ENCODE measurements at places on chromosomes 2 and 18. TPM values are rescaled to one million over a fixed set of nuclear protein-coding genes. Genes with fewer than 3 reads are reported as not detected.

KCNF1 gene
- total RNA-seq, result not detected

RPIA gene
- 16.7 TPM for total RNA-seq

- no peak overlapping the region for H3K4me3 ChIP-seq
- peaks cover 29% of the 10 kb centered on the region for H3K27me3 ChIP-seq
- H3K36me3 ChIP-seq, result no peaks in the 10 kb centered on the region
- H3K27ac ChIP-seq, result no peak overlapping the region
These were observed 31.0 kb upstream of the REV1 start for GRCh38 chr2:99520813-99521212.

DNA sequence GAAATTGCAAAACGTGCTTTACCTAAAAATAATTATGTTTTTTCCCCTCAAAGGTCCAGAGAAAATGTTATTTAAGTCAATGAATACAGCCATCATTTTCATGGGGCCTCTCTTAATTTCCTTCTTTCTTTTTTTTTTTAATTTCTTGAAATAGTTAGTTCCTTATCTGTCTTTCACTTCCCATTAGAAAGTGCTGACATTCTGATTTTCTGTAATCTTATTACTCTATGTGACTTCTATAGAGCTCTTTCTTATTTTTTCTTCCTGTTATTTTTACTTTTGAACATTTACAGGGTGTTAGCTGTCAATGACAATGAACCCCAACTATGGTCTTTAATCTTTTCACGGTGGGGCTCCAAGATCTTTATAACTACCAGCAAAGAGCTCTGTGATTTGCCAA, 30.0 kb downstream of the CTLA4 start:
- no peak for DNase-seq
- H3K4me1 ChIP-seq, result no peaks in the 10 kb centered on the region
- H3K36me3 ChIP-seq, result no peaks in the 10 kb centered on the region
- H3K27ac ChIP-seq, result no peak overlapping the region
- no peak overlapping the region for H3K4me3 ChIP-seq

- no peak overlapping the region for H3K27ac ChIP-seq
- no peak overlapping the region for H3K4me3 ChIP-seq
- H3K4me1 ChIP-seq, result peaks cover 32% of the 10 kb centered on the region
- no peak for DNase-seq
- no peaks in the 10 kb centered on the region for H3K36me3 ChIP-seq
These were observed 2055.1 kb upstream of the CELF4 start for GRCh38 chr18:39620551-39621168.

DNA sequence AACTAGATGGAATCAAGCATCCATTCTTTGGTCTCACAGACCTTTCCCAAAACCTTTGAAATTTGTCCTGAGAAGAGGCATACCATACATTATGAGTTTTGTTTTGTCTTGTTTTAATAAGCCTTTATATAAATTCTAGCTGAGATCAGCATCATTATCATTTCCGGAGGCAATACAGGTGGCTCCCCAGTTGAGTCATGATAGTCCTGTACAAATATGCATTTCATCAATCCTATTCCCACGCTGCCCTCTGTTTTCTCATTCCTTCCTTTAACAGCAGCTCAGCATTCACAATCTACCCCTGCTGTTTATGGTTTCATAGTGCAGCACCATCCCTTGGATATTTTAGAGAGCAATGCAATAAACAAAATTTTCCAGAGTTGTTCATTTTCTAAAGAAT, 216.7 kb downstream of the TXNL1 start:
- no peaks in the 10 kb centered on the region for H3K36me3 ChIP-seq
- no peak overlapping the region for H3K27ac ChIP-seq
- no peaks in the 10 kb centered on the region for H3K4me1 ChIP-seq
- peaks cover 5% of the 10 kb centered on the region for H3K27me3 ChIP-seq

AGAP1 gene
- total RNA-seq, result 43.8 TPM

GRCh38 chr2:44296653-44297052, 21.4 kb downstream of the SLC3A1 start:
- no peak overlapping the region for H3K27ac ChIP-seq
- H3K27me3 ChIP-seq, result no peaks in the 10 kb centered on the region
- no peaks in the 10 kb centered on the region for H3K36me3 ChIP-seq
- DNase-seq, result no peak
- H3K4me1 ChIP-seq, result peaks cover 25% of the 10 kb centered on the region

DNA sequence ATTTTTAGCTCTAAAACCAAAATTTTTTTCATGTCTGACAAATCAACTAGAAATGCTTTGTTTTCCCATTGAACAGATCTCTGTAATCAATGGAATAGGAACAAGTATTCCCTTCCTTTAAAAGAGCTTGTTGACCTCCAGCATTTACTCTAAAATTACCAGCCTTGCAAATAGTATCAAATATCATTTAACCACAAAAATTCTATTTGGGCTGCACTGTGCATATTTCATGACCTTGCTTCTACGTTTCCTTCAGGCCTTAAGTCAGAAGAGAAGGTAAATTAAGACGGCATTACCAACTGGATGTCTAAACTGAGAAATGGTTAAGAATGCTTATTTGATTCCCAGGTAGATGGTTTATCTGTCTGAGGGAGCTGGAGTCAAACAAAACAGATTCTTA, 33.3 kb upstream of the NRXN1 start:
- H3K27ac ChIP-seq, result no peak overlapping the region
- H3K27me3 ChIP-seq, result no peaks in the 10 kb centered on the region
- no peaks in the 10 kb centered on the region for H3K4me1 ChIP-seq
- H3K36me3 ChIP-seq, result no peaks in the 10 kb centered on the region

- H3K27me3 ChIP-seq, result no peaks in the 10 kb centered on the region
- no peak for DNase-seq
- peaks cover 1% of the 10 kb centered on the region for H3K4me1 ChIP-seq
- H3K4me3 ChIP-seq, result no peak overlapping the region
- no peaks in the 10 kb centered on the region for H3K36me3 ChIP-seq
These were observed 2165.0 kb upstream of the CELF4 start for GRCh38 chr18:39730606-39731005.

RNF144A gene
- total RNA-seq, result 9.6 TPM

DNA sequence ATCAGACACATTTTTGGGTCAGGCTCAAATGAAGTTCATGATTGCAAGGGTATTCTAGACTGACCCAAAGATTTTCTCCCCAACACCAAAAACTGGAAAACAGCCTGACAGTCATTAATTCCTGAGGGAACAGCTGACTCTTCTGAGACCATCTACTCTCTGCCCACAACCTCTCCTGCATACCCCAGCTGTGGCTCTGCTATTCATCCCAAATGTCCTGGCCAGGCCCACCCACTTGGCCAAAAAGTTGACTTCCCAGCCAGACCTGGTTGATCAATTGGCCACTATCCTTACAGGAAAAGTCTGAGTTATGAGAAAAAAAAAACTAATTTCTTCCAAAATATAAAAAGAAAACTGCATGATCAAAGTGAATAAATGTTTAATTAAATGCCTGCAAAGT, 103.8 kb upstream of the ST3GAL5 start:
- peak; percentile 19 for DNase-seq
- no peak overlapping the region for H3K4me3 ChIP-seq
- no peaks in the 10 kb centered on the region for H3K36me3 ChIP-seq
- no peaks in the 10 kb centered on the region for H3K27me3 ChIP-seq
- no peak overlapping the region for H3K27ac ChIP-seq
- H3K4me1 ChIP-seq, result peaks cover 29% of the 10 kb centered on the region

GBX2 gene
- total RNA-seq, result 60.7 TPM

DNA sequence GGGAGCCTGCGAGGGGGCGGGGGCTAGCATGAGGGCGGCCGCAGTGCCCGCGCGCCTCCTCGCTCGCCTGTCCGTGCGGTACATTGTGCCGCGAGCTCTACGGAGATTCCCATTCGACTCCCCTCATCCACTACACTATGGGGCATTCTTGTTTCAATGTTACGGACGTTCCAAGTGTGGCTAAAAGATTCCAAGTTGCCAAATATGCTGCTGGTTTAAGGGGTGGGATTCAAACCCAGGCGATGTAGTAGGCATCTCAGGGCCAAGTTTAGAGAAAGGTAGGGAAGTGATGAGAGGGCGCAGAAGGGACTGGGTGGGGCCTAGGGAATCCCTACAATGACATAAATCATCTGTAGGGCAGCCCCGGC, 10.0 kb upstream of the CRYBA2 start:
- H3K27me3 ChIP-seq, result peaks cover 59% of the 10 kb centered on the region
- no peak overlapping the region for H3K4me3 ChIP-seq
- H3K4me1 ChIP-seq, result peaks cover 4% of the 10 kb centered on the region

RAX gene
- not detected for total RNA-seq

- H3K4me1 ChIP-seq, result peaks cover 43% of the 10 kb centered on the region
- no peak overlapping the region for H3K4me3 ChIP-seq
- no peaks in the 10 kb centered on the region for H3K27me3 ChIP-seq
- H3K36me3 ChIP-seq, result no peaks in the 10 kb centered on the region
These were observed 132.3 kb downstream of the HDAC4 start for GRCh38 chr2:239268549-239268948.

- DNase-seq, result no peak
- H3K27ac ChIP-seq, result no peak overlapping the region
- H3K36me3 ChIP-seq, result peaks cover 3% of the 10 kb centered on the region
- H3K4me3 ChIP-seq, result no peak overlapping the region
- peaks cover 23% of the 10 kb centered on the region for H3K27me3 ChIP-seq
These were observed 59.7 kb downstream of the NPPC start for GRCh38 chr2:231866450-231866849.

MARCO gene
- not detected for total RNA-seq

GRCh38 chr2:195318440-195319111, 338.4 kb upstream of the SLC39A10 start:
- DNase-seq, result no peak
- peaks cover 12% of the 10 kb centered on the region for H3K4me1 ChIP-seq
- H3K27me3 ChIP-seq, result peaks cover 18% of the 10 kb centered on the region
- H3K4me3 ChIP-seq, result no peak overlapping the region
- H3K36me3 ChIP-seq, result no peaks in the 10 kb centered on the region

DNA sequence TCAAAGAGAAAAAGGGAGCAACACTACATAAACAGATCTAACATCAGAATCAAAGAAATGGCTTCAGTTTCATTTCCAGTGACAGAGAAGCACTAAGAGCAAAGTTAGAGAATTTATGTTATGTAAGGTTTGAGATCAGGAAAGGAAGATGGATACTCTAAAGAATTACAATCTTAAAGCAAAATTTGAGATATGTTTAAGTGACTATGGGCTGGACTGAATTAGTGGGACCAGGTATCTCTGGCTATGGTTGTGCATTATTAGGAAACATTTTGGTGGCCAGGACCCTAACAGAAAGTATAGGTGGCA, 208.2 kb downstream of the CCDC178 start:
- no peak for DNase-seq
- no peaks in the 10 kb centered on the region for H3K36me3 ChIP-seq
- H3K4me3 ChIP-seq, result no peak overlapping the region
- H3K27ac ChIP-seq, result peak overlapping the region; percentile 11
- H3K4me1 ChIP-seq, result peaks cover 5% of the 10 kb centered on the region

DNA sequence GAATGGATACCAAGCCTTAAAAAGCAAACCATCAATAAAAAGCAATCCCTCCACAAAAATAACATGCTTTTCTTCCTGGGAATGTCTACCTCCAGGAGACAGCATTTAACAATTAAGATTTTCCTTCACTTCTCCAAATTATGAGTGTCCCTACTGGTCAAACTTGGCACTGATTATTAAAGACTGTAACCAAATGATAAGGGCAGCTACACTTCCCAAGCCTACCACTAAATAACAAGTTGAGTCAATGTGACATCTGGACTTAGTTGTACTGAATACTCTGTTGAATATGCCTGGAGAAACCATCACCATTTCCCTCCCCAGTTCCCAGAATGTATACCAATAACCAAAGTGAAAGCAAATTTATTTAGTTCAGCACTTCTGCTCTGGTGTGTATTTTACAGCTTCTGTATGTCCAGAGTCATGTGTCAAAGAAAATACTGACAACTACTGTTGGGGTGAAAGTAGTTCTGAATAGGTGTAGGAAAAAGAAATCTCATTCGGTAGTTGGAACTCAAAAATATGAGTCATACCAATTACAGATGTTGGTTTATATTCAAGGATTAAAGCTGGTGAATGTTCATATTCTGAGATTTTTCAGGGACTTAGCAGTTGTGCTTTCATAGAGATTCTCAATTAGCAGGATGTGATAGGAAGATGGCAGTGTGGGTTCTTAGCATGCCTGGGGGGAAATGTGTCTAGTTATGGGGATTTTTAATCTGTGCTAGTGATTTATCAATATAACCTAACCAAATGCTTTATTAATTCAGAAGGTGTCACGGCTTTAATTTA, 1291.6 kb upstream of the GYPC start:
- H3K4me3 ChIP-seq, result no peak overlapping the region
- H3K27ac ChIP-seq, result no peak overlapping the region
- no peaks in the 10 kb centered on the region for H3K4me1 ChIP-seq
- DNase-seq, result no peak

DNA sequence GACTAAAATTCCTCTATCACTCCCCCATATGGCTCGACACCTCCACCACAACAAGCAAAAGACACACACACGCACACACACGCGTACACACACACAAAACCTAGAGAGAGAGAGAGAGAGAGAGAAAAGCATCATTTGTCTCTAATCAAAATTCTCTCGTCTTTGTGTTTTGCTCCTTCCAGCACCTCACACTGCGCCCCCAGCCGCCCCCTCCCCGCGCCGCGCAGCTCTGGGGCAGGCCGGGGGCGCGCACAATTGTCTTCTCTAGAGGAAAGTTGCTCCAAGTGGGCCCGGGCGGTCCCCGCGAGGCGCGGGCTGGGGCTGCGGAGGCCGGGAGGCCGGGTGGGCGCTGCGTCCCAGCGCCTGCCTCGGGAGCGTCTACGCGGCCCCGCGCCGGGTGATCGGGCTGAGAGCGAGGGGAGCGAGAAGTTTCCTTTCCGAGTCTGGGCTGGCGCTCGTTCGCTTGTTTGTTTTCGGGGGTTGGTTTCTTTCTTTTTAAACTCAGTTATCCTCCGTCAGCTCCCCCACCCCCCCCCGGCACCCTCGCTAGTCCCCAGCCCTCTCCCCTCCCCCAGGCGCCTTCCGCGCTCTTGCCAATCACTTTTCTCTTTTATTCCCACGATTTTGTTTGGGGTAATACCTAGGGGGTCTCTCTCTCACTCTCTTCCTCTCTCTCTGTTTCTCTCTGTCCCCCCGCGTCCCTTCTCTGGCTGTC, 4.1 kb downstream of the ZEB2 start:
- H3K27me3 ChIP-seq, result no peaks in the 10 kb centered on the region
- peak overlapping the region; percentile 80 for H3K4me3 ChIP-seq
- peaks cover 8% of the 10 kb centered on the region for H3K36me3 ChIP-seq
